ENCODE measurements at places on chromosomes 3 and 15. TPM values are rescaled to one million over a fixed set of nuclear protein-coding genes. Genes with fewer than 3 reads are reported as not detected.

OR5K2 gene
- total RNA-seq = not detected

IL12A gene
- 0.43 TPM for total RNA-seq

TMEM266 gene
- total RNA-seq = 0.34 TPM

ZNF80 gene
- total RNA-seq = not detected

BCHE gene
- 1.6 TPM for total RNA-seq

PLA2G4D gene
- total RNA-seq = 0.07 TPM

HCN4 gene
- total RNA-seq = not detected

UTS2B gene
- not detected for total RNA-seq

NUSAP1 gene
- total RNA-seq = 3.5 TPM

CCDC54 gene
- not detected for total RNA-seq

A4GNT gene
- not detected for total RNA-seq

CEP70 gene
- 22.6 TPM for total RNA-seq

CNTN6 gene
- not detected for total RNA-seq

SI gene
- not detected for total RNA-seq

VEPH1 gene
- total RNA-seq = 0.43 TPM

HACL1 gene
- 14.1 TPM for total RNA-seq

Data from nasal cavity respiratory epithelium epithelial cell of viscerocranial mucosa (primary cell).